Cortex of kidney (tissue), 1 donor: ENCODE measurements at places on chromosomes 5 and 9.

DNA sequence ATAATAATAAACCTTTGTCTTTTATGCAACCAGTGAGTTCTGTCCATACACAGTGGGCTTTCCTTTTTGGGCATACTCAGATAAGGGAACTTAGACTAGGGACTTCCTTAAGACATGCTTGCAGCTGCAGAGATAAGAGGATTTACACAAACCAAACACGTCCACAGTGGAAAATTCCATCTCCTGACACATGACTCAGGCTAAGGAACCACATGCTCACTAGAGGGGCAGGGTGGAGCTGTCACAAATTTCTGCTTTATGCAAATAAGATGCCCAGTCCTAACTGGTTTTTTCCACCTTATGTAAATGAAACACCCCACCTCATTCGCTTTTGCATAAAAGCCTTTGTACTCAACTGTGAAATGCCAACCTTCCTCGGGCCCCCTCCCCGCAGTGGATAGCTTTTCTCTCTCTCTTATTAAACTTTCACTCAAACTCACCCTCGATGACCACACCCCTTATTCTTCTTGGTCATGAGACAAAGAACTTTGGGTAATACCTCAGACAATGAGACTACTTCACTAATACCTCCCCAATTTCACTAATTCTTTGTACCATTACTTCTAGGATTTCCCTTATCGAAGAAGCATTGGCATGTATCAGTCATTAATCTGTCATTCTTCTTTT lies 170.3 kb upstream of the FTMT start:
- no peak for DNase-seq

DNA sequence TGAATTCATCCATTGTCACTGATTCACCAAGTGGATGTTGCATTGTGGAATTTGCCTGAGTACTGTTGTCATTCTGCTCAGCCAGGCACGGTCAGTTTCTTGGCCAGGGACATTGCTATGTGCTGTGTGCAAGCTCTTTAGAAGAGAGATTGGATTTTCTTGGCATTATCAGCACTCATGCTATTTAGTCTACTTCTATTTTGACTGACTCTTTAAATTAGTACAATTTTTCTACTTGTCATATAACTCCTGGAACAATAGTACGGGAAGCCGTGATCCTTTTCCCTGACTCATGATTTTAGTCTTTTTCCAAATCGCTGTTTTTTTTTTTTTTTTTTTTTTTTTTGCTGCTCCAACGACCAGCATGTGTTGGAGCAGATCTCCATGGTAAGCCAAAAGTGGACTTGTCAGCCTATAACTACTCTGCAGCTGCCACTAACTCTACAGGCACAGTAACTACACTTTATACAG lies 129.7 kb downstream of the CDC42SE2 start:
- DNase-seq = no peak

DNA sequence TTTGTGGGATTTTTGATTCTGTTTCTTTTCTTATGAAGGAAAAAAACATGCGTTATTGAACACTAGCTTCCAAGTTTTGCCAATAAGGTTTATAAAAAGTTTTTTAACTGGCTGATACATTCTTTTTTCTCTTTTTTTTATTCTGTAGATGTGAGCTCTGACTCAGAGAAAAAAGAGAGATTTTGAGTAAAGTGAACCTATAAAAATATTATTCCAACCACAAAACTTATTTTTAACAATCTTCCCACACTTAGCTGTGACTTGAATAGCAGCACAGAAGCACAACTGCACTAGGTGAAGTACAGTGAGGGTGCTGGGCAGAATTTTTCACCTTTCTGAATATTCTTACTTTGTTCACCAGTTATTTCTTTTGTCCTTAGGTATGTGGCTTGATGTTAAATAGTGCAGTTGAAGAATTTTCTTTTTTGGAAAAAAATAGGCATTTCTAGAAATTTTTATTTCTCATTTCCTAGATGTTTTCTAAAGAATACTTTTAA lies 41.6 kb downstream of the CHSY3 start:
- DNase-seq = no peak

GRCh38 chr5:124888622-124889485 lies 142.4 kb upstream of the ZNF608 start:
- DNase-seq = no peak

GRCh38 chr5:144194144-144194543 lies 23.5 kb downstream of the KCTD16 start:
- DNase-seq = no peak

DNA sequence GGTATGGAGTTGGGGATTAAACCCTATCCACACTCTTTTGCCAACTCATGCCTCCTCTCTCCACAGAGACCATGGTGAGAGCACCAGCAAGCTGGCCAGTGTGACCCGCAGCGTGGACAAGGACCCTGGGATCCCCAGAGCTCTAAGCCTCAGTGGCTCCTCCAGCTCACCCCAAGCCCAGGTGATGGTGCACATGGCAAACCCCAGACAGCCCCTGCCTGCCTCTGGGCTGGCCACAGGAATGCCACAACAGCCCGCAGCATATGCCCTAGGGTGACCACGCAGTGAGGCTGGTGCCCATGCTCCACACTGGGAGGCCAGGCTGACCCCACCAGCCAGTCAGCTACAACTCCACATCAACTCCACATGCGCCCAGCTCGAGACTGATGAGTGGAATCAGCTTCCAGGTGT lies 11.5 kb upstream of the CARD19 start:
- no peak for DNase-seq

DNA sequence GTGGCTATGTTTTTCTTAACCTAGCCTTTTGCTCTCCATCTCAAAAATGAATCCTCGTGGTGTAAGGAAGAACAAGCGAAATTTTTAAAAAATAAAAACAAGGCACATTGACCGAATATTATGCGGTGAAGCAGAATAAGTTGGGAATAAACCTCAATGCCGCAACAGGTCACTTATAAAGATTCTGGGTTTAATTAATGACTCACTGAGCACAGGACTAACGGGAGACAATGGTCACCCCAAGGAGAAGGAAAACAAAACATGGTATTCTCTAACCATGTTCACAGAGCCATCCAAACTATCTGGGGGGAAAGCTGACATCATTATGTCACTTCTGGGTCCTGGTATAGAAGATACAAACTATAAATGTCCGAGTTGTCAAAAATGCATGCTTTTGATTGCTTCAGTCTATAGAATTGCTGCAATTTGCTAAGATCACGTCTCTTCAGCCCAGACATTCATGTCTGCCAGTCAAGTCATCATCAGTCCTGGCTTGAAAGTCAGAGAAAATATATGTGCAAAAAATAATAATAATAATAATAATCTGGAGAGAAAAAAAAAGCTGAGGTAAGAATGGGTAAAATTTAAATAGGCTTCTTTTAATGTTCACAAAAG lies 280.6 kb downstream of the NR2F1-AS1 start:
- DNase-seq = no peak

- no peak for DNase-seq
Measured at GRCh38 chr9:132575005-132575609, 7.3 kb upstream of the BARHL1 start.

GRCh38 chr5:54996466-54996865 lies 11.1 kb upstream of the ESM1 start:
- no peak for DNase-seq
